Heart right ventricle (tissue), 16 donors: ENCODE measurements at places on chromosomes 7 and 10. TPM values are rescaled to one million over a fixed set of nuclear protein-coding genes. Genes with fewer than 3 reads are reported as not detected.

GRCh38 chr7:89666136-89666835 is 488.0 kb upstream of the STEAP1 start:
- no peak for DNase-seq

GRCh38 chr7:5429253-5429856 is 5.7 kb upstream of the TNRC18 start:
- peak; percentile 54 for DNase-seq

DNA sequence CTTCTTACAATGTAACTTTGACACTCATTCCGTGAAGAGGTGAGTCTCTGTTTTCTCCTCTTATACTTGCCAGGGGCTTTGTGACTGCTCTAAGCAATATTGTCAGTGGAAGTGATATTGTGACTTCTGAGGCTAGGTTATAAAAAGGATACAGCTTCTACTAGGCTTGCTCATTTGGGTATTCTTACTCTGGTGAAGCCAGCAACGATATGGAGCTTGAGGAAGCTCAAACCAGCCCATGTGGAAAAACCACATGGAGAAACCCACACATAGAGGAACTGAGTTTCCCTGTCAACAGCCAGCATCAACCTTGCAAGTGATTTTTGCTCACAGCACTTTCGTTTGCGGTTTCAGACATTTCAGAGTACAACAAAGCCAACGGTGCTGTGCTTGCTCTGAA is 149.6 kb upstream of the SEMA3E start:
- DNase-seq = no peak

Gene VSIR
- total RNA-seq = 112 TPM

Gene OR2A12
- not detected for total RNA-seq

DNA sequence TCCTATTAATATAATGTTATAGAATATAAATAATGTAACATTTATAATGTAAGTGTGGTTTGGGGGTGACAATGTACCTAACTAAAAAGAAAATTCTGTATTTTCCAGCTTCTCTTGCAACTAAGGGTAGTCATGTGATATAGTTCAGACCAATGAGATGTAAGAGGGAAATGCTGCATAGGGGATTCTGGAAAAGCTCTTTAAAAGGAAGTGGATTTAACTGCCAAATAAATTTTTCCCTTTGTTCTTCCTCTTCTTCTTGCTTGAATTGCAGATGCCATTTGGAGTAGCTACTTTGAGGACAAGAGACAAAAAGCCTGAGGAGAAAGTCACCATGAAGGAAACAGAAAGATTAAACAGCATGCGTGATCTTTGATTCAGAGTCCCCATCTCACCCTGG is 194.3 kb downstream of the PTEN start:
- no peak for DNase-seq

DNA sequence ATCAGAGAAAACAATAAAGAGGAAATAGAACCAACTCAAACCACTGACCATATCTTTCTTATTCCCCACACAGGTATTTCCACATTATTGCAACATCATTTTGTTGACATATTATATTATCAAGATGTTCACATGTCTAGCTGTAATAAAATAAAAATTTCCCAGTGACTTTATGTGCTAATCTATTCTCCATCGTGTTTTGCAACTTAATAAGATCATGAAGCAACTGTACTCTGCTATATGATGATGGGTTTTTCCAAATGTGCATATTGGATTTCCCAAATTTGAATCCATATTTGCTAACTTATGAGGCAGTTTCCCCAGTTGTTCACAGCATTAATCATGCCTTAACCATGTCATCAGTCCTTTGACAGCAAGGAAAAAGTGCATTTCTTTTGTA is 127.8 kb downstream of the ITGB8 start:
- DNase-seq = no peak

GRCh38 chr7:78734626-78735025 is 718.8 kb downstream of the MAGI2 start:
- DNase-seq = no peak

Gene FRMD4A
- total RNA-seq = 21.7 TPM

Gene AKR1D1
- total RNA-seq = not detected

Gene PAX4
- total RNA-seq = not detected

DNA sequence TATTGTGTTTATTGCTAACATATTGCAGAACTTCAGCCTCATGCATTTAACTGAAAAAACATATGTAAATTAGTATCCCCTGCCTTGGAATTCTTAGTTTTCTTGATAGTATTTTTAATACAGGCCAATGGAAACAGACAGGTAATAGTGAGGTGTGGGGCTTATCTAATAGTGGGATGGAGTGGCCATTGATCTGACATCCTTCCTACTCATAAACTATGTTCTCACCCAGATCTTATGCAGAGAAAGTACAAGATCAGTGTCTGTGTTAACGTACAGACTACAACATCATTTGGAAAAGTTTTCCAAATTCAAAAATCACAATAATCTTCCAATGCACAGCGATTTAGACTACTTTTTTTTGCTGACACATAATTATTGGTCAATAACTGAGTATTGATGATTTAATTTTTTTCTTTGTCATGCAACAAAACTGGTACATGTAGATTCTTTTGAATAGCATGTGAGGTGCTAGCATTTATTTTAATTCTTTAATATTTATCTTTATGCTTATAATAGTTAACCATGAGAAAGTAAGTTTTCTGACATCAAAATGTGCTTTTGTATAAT is 9.7 kb downstream of the CD36 start:
- DNase-seq = no peak

Gene PMS2
- 6.6 TPM for total RNA-seq

Gene CCL24
- total RNA-seq = 0.46 TPM

Gene CYP26C1
- total RNA-seq = not detected

- no peak for DNase-seq
These were observed 598.6 kb upstream of the MGMT start for GRCh38 chr10:128868481-128868880.

Gene VAX1
- not detected for total RNA-seq

Gene PNLIPRP2
- total RNA-seq = not detected

- DNase-seq = no peak
These were observed 137.6 kb upstream of the PRSS1 start for GRCh38 chr7:142611566-142612236.

- no peak for DNase-seq
These were observed 280.5 kb downstream of the CNTNAP2 start for GRCh38 chr7:146397141-146397540.

DNA sequence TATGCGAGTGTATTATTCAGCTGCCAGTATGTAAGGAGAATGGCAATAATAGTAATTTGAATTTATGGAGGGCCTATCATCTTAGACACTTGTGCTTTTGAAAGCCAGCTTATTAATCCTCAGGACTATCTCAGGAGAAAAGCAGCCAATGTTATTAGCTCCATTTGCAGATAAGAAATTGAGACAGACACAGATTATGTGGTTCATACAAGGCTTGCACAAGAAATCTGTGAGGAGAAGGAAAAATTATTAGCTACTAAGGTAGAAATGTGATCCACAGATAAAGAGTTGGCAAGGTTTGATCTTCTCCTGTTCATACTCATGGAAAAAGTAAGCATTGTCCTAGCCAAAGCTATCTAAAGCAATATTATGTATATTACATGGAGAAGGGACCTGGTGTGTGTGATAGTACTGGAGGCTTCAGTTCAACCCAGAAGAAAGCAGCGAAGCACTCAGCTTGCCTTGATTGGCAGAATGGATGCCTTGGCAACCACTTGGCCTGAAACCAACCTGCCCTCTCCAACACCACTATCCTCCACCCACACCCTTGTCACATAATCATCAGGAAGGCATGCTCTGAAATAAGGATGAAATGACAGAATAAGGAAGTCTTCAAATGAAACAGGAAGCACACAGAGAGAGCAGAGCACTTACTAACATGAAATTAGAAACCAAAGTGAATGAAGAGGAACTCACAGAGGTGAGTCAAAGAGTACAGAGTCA is 18.0 kb downstream of the MACC1 start:
- DNase-seq = peak; percentile 25

DNA sequence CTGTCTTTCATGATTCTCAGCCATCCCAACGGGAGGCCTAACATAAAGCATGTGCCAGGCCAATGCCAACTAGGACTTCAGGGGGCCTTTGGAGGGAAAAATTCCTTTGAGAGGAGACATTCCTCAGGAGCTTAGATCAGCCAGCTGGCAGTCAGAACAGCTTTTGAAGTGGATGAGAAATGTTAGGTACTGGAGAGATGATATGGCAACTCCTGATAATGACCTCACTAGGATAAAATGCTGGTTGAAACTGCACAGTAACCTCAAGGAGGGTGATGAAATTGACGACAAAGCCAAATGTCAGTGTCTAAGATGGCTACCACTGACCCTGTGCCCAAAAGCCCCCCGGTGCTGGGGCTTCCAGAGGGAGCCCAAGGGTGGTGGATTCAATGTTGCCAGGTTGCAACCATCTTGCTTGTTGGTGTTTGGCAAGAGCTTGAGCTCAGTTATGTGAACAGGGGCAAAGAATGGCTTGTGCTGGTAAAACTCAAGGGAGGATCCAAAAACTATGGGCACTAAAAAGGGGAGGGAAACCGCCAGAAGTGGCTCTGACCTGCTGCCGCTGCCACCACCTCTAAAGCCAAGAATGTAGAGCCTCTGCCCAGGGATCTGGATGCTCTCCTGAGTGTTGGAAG is 121.2 kb downstream of the UBE2H start:
- peak; percentile 28 for DNase-seq

DNA sequence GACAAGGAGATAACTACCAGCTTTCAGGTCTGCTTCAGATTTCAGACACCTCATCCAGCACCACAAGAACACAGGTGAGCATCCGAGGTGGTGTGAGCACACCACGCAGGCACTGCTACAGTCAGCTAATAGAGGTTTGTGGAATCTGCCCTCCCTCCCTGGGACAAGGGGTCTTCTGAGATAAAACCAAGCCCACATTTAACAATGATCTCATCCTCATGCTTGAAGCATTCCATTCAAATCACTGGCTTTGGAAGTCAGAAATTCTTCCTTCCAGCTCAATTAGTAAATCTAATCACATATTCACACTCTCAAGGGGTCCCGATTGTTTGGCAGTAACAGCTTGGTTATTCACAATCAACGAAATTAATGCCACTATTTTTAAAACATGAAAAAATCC is 331.4 kb downstream of the ELMO1 start:
- no peak for DNase-seq

- DNase-seq = no peak
These were observed 36.9 kb downstream of the NET1 start for GRCh38 chr10:5449227-5449626.

DNA sequence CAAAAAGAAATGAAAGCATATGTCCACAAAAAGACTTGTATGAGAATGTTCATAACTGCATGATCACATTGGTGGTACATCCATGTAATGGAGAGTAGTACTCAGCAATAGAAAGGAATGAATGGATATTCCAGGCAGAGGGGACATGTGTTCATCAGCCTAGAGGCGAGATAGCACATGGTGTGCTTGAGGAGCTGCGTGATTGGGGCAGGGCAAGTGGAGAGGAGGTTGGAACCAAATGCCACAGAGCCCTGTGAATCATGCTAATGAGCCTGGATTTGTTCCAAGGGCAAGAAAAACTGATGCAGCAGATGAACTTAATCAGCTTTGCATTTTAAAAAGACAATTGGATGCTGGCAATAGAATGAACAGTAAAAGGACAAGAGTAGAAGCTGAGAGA is 73.3 kb downstream of the C10orf90 start:
- DNase-seq = no peak

Gene CYP2C19
- not detected for total RNA-seq

DNA sequence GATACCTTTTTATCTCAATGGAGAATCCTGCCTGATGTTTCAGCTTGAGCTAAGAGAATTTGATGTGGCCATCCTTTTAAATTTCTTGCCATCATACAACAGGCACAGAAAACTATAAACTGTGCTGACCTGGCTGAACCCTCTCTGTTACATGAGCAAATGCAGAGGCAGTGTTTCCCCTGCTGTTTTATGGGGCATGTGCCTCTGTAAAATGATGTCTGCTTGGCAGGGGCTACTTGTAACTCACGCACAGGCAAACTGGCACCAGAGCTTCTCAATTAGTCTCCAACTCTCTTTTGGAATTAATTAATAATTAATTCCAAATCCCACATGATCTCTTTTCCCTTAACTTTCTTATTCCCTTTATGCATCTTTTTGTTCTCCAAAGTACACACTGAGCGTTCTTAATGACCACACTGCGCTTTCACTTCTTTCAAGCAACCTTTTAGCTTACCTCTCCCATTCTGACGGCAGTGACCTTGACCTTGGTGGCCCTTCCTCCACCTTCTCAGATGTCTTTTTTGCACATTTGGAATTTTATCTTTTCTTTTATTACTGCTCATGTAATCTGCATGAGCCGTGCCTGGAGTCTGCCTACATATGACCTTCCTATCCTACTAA is 334.0 kb downstream of the PLXNA4 start:
- no peak for DNase-seq

DNA sequence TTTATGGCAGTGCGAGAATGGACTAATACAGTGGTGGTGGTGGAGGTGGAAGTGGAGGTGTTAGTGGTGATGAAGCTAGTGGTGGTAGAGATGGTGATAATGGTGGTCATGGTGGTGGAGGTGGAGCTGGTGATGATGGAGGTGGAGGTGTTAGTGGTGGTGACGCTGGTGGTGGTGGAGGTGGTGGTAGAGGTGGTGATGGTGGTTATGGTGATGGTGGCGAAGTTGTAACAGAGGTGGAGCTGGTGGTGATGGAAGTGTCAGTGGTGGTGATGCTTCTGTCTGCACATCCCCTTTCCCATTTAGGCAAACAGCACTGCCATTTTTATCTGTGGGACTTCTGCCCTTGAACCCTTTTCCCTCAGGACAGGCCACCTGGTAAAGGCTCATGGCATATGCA is 7.4 kb upstream of the PTPRN2 start:
- DNase-seq = no peak

- DNase-seq = no peak
These were observed 19.9 kb upstream of the CCNY start for GRCh38 chr10:35316218-35316967.

DNA sequence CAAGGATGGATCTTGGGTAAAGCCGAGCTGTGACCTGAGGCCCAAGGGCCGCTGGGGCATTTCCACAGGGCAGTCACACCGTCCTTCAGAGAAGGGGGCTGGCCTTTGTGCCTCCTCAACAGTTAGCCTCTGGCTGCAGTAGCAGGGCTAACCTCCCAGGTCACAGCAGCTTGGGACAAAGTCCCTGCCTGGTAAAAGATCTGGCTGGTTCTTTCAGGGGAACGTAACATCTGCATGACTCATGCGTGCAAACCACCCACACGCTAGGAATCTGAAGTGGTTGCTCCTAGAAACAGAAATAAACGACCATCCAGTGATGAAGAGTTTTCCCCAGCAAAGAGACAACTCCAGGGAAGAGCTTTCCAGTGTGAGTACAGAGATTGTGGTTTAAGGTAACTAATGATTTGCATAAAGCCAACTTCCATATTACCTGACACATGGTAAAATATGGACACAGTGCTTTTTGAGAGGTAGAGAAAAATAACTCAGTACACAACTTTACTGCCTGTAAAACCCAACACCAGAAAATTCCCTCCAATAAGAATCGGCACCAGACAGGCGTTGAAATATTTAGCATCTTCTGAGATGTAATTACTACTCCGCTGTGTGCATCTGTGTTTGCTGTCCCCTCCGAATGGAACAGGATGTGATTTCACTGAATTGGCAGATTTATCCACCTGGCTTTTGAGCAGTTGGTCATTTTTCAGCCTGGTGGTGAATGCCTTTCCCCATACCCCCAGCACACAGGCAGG is 84.9 kb upstream of the ADRB1 start:
- DNase-seq = no peak
